ENCODE measurements at places on chromosomes 7 and 10.

GRCh38 chr10:598415-599170, 90.9 kb downstream of the DIP2C start:
- DNase-seq, result no peak

DNA sequence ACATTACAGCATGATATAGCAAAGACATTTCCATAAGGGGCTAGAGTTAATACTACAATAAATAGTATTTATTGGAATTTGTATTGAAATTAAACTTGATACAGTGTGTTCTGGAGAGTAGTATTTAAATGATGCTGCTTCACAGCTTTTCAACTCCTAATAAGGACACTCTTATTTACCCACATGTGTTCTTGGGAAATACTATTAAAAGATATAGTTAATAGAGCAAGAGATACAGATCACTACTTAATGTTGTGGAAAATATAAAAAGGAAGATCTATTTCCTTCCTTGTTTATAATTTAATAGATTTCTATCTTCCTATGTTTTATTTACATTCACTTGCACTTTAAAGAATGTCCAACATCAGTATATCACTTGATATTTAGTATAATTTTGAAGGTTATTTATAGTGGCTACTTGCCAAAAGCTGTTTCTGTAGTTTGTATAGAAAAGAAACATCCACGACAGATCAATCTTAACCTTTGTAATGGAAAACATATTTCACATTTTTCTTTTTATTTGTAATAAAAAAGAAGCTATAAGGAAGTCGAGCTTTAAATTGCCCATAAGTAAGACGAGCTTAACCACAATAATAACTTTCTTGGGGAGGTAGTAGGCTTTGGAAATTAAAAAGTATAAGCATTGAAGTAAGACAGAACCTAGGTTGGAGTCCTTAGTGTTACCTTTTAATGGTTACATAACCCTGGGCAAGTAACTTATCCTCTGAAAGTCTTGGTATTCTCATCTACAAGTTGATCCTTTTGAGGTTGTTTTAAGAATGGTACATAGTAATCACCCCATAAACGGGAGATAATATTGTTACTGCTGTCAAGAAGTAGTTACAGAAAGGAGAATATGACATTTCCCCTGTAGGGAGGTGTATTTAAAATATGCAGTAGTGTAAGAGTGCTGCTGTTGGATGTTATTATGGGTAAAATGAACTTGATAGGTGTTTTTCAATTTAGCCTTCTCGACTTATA, 32.8 kb downstream of the CPED1 start:
- no peak for DNase-seq

DNA sequence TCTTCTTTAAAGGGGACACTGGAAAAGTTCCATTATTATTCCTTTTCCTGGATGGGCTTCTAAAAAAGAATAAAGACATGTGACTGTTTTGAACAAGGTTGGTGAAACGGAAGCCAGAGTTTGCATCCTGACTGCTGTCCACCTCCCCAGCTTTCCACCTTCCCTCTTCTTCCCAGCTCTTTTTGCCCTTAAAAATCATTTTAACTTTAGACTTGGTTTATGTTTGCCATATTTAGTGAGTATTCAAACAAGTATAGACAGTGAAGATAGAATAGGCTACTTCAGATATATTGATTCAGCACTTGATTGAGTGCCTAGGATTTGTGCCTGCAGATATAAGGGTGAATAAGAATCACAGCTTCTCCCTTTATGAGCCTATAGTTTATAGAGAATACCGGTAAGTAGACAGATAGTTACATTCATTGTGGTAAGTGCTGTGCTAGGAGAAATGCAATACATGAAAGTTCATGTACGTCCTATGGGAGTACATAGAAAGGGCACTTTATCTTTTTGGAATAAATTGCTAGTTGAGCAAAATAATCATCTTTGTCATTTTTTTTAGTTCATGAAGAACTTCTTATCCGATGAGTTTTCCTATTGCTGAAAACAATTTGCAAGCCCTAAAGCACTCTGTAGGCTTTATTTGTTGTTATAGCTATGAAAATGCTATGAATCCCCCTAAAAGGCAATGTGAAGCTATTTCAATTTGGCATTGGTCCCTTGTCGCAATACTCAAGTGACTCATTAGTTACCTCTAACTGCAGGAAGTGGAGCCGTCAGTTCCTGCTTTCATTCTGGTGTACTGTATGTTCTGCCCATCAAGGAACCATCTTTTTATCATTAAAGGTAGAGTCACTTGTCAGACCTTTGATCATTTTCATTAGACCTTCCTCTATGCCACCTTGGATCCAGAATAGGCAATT, 57.2 kb upstream of the STRIP2 start:
- no peak for DNase-seq

DNA sequence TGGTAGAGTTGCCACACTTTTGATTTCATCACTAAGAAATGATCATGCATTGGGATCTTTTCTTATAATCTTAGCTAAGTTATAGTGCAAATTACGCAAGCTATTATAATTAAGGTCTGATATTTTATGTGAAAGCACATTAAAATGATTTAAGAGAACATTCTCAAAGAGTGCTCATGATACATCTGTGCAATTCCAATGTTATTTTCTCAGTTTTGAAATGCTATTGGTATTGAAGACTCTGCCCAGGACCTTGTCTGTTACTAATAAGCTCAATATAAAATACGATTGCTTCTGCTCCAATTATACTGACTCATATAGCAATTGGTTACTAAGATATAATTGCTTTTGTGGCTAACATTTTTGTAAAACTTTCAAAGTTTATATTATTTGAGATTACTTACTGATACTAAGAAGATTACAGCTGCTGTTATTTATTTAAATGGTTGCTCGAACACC, 180.9 kb downstream of the ADAM12 start:
- DNase-seq, result no peak

DNA sequence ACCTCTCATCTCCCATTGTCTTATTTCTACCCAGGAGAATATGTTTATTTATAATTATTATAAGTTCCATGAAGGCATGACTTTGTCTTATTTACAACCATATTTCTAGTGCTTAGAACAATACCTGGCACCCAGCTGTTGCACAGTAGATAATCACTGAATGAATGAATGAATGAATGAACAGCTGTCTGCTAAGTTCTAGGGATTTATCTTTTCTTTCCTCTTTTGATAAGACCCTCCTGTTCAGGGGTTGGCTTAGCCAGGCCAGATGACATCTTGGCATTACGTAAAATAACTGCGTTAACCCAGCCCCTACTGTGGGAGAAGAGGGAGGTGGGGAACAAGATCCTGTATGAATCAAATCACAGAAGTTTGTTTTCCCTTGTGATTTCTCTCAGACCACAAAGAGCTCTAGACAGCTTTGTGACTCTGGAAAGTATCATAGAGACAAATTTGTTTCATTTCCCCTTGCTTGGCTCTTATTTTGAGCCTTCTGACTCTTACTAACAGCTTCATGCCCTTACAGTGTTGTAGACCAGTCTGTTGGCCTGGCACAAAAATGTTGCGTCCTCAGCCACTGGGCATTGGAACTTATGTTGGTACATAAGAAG, 8.4 kb downstream of the ZNF862 start:
- DNase-seq, result no peak
